Head of caudate nucleus (tissue), 42 donors: ENCODE measurements at places on chromosomes 1 and 21.
A peak's percentile ranks its signal among the peaks of the same experiment; 100 is the strongest.

GRCh38 chr1:85656256-85656655, 52.0 kb downstream of the ZNHIT6 start:
- no peak for DNase-seq

- DNase-seq: no peak
Observed at GRCh38 chr1:227816750-227817446, 1.4 kb downstream of the PRSS38 start.

DNA sequence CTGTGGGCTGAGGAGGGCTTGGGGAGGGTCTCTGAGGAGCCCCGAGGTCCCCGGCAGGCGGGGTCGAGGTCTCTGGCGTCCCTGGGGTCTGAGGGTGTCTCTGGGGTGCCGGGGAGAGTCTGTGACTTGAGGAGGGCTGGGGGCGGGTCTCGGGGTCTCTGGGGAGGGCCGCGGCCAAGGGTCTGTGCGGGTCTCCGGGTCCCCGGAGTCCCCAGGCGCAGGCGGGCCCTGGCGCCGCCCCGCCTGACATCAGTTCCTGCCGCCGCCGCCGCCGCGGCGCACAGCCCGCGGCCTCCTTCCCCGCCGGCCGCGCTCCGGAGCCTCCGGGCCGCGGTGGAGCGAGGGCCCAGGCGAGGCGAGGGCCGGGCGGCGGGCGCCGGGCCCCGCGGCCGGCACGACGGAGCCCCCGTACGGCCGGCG, at the start of gene PLEKHM2:
Gene PLEKHM2 (plus strand): TSS at position 279 of the 420 bp plus-strand sequence. CDS start 239 bp downstream, outside the sequence.
- peak; percentile 52 for DNase-seq

- DNase-seq: no peak
Observed at GRCh38 chr1:152537496-152537895, 23.2 kb downstream of the CRCT1 start.

GRCh38 chr1:208036918-208037766, 126.2 kb upstream of the CD34 start:
- DNase-seq: no peak

- no peak for DNase-seq
Observed at GRCh38 chr1:101366513-101367215, 129.8 kb downstream of the S1PR1 start.

DNA sequence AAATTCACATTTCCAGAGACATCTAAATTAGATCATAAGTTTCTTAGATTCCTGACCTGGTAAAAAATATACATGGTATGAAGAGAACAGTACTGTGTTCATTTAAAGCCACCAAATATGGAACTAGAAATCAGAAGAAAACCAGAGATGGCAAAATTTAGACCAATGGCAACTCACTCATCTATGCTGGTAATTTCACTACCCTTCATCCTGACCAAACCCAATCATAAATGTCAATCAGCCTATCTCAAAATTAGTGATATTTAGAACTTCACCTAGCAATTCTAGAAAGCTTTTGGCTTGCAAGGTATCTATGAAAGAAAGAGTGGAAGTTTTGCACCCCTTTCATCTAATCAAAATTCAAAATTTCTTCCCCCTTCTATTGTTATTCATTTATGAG, 107.7 kb downstream of the NIBAN1 start:
- DNase-seq: no peak

DNA sequence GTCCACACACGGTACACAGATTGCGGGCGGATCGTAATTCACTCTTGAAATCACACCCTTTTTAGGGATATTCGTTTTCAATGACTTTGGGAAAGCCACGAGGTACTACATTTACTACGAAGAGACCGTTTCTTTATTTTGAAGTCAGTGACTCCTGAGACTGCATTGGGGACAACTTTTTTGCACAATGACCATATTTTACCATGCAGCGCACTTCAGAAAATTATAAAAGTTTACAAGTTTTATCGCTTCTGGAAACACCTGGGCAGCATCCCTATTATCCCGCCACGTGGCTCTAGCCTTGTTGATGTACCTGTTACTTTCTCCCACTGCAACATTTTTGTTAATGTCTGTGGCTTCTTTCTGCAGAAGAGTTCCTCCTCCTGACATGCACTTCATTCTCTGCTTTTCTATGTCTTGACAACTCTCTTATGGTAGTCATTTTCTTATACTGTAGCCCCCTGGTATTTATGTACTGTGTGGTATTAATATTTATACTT, 1.3 kb upstream of the AKT3 start:
- no peak for DNase-seq

DNA sequence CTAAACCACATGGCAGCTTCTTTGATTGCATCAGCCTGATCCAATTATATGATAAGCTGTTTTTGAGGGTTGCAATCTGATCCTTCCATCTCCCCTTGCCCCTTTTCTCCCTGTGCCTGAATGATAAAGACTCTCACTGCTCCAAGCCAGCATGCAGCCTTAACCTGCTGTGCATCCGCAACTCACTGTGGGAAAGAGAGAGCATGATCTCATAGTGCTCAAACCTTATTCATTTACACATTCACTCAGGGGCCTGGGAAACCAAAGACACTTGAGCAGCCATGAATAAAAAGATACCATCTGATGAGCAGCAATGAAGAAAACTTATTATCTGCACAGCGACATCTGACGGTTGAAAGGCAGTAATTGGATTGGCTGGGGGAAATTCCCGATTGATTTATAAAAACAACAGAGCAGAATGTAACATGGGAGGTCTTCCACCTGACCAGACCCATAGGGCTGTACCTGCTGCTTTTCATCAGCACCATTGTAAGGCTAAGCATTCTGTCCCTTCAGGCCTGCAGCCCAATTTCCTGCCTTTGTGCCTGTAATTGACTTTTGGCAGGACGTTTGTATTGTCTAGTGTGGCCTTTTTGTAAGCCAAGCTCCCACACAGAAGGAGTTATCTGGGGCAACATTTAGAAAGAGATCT, 62.5 kb downstream of the KIAA0040 start:
- no peak for DNase-seq

DNA sequence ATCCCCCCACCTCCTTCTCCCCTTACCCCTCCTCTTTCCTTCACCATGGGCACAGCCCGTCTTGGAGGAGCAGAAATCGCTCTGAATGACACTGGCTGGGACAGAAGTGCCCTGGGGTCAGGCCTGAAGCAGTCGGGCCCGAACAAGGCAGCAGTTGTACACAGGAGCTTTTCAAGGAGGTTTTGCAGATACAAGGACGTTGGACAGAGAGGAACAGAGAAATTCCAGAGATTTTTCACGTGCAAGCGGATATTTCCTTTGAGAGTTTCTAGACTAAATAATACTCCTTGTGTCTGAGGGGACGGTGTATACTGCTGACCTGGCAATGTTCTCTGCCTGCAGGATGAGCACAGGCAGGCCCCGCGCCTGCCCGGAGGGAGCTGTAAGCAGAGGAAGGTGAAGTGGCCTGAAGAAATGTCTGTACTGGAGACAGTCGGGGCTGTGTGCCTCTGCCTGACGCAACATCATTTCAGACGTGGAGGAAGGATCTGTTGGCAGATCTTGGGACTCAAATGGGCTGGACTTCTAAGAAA, 95.3 kb upstream of the SLC25A33 start:
- no peak for DNase-seq

DNA sequence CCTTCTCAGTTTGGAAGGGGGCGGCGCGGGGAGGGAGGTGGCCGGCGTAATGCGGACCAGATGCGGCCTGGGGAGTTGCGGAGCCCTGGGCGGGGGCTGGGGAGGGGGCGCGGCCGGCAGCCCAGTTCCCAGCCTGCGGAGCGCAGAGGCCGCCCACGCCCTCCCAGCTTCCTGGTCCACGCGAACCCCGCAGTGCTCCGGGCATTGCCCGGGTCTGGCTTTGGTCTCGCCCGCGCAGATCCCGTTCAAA, 695 bp downstream of the DMBX1 start:
- no peak for DNase-seq

DNA sequence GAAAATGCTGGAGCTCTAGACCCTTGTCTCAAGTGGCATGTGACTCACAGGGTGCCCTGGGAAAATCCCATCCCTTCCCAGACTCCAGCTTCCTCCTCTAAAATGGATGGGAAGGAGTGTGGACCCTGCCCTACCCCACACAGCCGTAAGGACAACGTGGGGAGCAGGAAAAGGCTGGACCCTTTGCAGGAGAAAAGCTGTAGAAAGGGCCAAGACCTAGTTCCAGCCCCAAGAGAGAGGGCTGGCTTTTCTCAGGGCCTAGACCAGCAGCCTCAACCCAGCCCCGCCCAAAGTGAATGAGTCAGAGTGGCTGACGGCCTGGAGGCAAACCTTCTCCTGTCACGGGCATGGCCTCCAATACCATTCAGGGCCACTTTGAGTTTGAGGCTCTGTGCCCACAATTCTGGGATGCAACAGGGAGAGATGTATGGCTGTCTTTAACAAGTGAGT, 1.1 kb downstream of the LAMB3 start:
- DNase-seq: peak; percentile 30

- no peak for DNase-seq
Observed at GRCh38 chr1:33286451-33287185, 30.3 kb downstream of the ZNF362 start.

- no peak for DNase-seq
Observed at GRCh38 chr1:6118415-6118814, 61.7 kb downstream of the CHD5 start.

DNA sequence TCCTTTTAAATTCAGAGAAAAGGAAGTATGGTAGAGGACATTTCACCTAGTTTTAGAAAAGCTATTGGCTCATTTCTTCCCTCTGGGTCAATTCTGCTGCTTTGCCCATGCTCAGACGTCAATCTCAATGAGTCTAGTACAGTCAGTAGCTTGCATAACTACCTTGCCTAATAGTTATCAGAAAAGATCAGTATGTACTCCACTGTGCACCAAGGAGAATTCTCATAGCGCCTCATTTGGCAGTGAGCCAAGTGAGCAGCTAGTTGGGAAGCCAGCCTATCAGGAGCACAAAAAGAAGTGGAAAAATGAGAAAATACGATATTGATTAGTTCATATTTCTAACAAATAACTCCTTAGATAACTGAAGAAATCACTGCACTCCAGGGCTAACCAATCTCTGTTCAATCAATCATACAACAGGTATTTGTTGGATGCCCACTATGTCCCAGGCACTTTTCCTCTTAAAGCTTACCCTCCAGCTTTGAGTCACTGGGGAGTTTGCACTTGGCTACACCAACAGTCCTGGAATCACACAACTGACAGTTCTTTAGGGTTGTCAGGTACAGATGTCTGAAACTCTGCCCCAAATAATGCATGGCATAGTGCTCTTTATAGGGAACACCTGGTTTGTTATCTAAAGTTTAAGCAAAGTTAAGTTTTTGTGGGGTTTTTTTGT, 50.2 kb downstream of the PRDX6 start:
- DNase-seq: no peak

- DNase-seq: no peak
Observed at GRCh38 chr1:89610457-89611011, 22.4 kb upstream of the LRRC8C start.

DNA sequence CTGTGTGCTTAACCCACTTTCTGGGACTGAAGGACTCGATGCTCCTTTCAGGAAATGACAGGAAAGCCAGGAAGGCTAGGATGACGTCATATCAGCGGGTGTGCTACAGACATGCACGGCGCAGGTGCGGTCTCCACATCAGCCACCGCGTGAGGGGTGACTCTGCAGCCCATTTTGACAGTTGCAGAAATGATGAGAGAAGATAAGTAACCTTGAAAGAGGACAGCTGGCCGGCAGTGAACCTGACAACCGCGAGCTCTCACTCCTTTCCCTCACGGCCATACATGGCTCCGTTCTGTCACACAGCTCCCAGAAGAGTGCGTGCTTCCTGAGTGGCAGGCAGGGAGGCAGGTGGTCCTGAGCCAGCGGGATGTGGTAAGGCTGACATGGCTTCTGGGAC, 1.7 kb upstream of the KRTAP10-5 start:
- DNase-seq: no peak

DNA sequence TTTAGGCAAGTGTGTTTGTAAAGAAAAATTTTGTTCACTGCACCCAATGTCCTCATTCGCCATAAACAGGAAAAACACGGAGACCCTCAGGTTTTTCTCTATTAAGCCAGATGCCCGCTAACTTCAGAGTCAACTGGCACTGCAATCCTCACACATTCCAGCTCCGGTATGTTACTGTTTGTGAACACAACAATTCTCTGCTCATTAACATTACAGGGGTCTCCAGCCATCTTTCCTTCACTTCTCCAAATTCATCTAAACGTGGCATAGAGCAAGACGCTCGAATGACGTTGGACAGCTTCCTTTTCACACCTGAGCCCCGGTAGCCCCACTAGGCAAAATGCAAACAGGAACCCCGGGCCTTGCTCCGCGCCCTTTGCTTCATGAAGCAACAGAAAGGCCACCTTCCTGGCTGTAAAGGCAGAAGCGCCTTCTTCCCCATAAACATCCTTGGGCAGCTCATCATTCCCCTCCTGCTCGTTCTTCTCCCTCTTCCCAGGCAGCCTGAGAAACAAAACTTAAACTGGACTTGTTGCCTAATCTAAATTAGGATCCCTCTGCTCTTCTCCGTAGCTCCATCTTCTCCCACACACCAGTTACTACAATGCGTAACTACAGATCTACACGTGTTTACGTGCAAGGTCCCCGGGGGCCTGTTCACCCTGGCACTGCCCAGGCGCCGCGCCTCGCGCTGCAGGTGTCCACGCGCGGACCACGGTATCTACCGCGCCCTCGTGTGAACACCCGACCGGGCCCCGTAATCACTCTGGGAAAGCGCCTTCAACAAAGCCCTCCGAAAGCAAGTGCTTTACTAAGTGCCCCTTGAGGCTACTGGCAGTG, 1.2 kb downstream of the LBR start:
- peak; percentile 27 for DNase-seq

- DNase-seq: no peak
Observed at GRCh38 chr1:151680391-151680790, 36.2 kb downstream of the CELF3 start.

- DNase-seq: no peak
Observed at GRCh38 chr21:14454016-14455009, 71.4 kb upstream of the HSPA13 start.
